NCI-H460 (cell line): ENCODE measurements at places on chromosomes 11 and 22. TPM values are rescaled to one million over a fixed set of nuclear protein-coding genes. Genes with fewer than 3 reads are reported as not detected.
A peak's percentile ranks its signal among the peaks of the same experiment; 100 is the strongest.

DNA sequence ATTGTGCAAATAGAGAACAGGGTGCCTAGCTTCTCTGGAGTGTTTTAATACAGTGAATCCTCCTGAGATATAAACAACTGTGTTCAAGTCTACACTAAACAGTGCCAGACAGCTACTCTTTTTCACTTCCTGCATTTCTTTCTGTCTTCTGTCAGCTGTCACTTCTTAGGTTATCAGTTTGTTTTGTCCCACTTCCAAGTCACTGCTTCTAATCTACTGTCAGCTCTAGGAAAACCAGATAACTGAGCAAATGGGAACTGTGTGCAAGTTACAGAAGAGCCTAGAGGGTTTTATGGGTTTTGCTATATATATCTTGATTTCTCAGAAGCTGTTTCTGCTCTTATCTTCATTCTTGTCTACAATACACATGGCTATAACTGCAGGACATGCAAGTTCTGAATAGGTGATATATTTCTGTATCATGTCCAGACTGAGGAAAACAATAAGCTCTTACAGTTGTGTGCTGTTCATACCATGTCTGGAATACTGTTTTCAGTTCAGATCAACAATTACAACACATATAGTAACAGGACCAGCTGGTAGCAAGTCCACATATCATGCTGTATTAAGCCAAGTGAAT, 5.8 kb downstream of the PITPNB start:
- DNase-seq: no peak

DAGLA gene
- 0.52 TPM in 2 replicates for total RNA-seq

- no peak for DNase-seq
These were observed 9.9 kb upstream of the TALDO1 start for GRCh38 chr11:737366-737765.

NEFH gene
- 0.02 TPM in 1 of 2 replicates, not detected in the other for total RNA-seq

DNA sequence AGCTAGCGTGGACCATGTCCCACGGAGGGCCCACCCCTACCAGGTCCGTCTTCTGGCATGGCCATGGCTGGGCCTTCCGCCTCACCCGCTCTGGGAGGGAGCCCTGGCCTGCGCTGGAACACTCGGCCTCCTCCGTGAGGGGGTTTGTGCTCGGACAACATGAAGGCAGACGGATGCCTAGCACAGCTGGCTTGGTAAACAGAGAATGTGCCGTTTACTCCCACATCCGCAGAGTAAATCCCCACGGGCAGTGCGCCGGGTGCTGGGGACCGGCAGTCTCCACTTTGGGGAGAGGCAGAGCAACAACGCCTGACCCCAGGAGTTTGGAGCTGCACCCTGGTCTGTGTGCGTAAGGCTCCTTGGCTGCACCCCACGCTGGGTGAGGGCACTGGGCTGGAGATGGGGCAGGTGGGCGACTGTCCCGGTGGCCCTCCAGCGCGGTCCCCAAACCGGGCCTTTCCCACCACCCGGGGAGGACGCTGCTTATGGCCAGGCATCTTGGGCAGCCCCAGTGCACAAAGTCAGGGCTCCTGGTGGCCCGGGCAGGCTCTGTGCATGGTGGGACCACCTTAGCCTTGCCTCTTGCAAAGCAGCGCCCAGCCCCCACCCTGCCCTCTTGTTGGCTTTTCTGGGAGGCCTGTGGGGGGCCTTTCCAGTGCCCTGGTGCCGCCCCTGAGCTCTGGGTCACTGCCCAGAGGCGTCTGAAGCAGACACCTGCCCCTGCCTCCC, 30.7 kb upstream of the MUC5AC start:
- DNase-seq: no peak

CD82 gene
- 0.17 and 0.52 TPM in 2 replicates for total RNA-seq

RAG2 gene
- total RNA-seq: not detected in 2 replicates

DNA sequence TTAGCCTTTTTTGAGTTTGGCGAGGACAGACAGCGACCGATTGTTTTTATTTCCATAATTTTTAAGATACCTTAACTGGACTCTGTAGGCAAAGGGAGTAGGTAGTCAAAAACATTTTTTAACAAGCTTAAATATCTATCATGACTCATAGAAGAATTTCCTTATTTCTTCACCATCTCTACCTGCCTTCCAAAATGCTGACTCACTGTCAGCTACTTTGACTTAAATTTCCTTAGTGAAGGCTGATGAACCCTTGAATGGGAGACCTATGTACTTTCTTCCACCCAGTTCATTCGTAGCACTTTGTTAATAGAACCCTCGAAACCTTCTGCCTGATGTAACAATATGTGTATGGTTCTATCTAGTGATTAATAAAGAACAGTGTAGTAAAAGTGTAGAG, 1.1 kb upstream of the MTMR2 start:
- peak; percentile 40 for DNase-seq

GRCh38 chr11:118126082-118126838, 26.4 kb downstream of the SCN4B start:
- DNase-seq: no peak

- no peak for DNase-seq
These were observed 733 bp downstream of the TRIM5 start for GRCh38 chr11:5684036-5684645.
